ENCODE measurements at places on chromosomes 6 and 20.

- no peak for DNase-seq
- no peak overlapping the region for H3K27ac ChIP-seq
- H3K36me3 ChIP-seq, result peaks cover 87% of the 10 kb centered on the region
Measured at GRCh38 chr6:137877606-137878005, 10.5 kb downstream of the TNFAIP3 start.

- H3K27me3 ChIP-seq, result peaks cover 15% of the 10 kb centered on the region
- H3K4me3 ChIP-seq, result no peak overlapping the region
- no peaks in the 10 kb centered on the region for H3K4me1 ChIP-seq
- no peak for DNase-seq
- no peak overlapping the region for H3K27ac ChIP-seq
- no peaks in the 10 kb centered on the region for H3K36me3 ChIP-seq
Measured at GRCh38 chr6:29982097-29982496, 39.8 kb downstream of the HLA-A start.

DNA sequence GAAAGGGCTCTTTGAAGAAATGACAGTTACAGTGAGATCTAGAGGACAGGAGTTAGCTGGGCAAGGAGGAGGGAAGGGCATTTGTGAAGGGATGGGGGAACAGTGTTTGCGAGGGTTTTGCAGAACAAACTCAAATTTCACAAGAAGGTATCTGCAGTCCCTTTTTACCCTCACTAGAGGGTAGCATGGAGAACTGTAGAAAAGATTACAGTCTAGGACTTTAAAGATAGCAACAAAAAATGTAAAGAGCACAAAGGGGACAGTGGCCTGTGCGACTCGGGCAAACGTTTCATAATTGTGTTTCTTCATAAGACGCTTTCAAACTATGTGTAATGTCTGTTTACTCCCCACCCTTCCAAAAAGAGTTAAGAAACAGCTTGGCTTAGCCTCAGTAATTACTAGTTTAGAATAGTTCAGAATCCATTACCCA is 21.2 kb upstream of the ASXL1 start:
- no peaks in the 10 kb centered on the region for H3K36me3 ChIP-seq
- H3K4me3 ChIP-seq, result no peak overlapping the region
- H3K4me1 ChIP-seq, result peaks cover 16% of the 10 kb centered on the region
- H3K27me3 ChIP-seq, result no peaks in the 10 kb centered on the region
- DNase-seq, result no peak
- H3K27ac ChIP-seq, result no peak overlapping the region

DNA sequence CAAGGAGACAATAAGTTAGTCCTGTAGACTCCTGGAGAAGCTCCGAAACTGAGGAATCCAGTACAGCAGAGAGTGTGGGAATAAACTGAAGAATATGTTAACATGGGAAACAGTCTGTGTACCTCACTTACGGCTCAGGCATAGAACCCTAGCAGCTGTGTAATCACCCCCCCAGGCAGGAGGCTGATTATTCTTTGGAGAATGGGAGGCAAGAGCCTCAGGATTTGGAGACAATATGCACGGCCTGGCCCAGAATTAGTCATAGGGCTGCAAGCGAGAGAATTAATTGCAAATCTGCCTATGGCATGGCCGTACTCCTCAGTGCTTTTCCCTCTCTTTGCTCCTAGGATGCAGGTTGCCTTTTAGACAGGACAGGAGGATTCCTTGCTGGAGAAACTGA is 27.5 kb upstream of the FYN start:
- no peak overlapping the region for H3K27ac ChIP-seq
- no peaks in the 10 kb centered on the region for H3K4me1 ChIP-seq
- no peaks in the 10 kb centered on the region for H3K27me3 ChIP-seq
- no peak overlapping the region for H3K4me3 ChIP-seq
- no peaks in the 10 kb centered on the region for H3K36me3 ChIP-seq

GRCh38 chr6:88633782-88634181 is 329.6 kb downstream of the RNGTT start:
- no peak overlapping the region for H3K27ac ChIP-seq
- no peaks in the 10 kb centered on the region for H3K27me3 ChIP-seq
- H3K36me3 ChIP-seq, result no peaks in the 10 kb centered on the region
- H3K4me3 ChIP-seq, result no peak overlapping the region

GRCh38 chr6:30885481-30885998 is 1.2 kb downstream of the DDR1 start:
- H3K4me3 ChIP-seq, result peak overlapping the region; percentile 89
- peaks cover under 1% of the 10 kb centered on the region for H3K36me3 ChIP-seq
- DNase-seq, result no peak
- H3K27me3 ChIP-seq, result no peaks in the 10 kb centered on the region

DNA sequence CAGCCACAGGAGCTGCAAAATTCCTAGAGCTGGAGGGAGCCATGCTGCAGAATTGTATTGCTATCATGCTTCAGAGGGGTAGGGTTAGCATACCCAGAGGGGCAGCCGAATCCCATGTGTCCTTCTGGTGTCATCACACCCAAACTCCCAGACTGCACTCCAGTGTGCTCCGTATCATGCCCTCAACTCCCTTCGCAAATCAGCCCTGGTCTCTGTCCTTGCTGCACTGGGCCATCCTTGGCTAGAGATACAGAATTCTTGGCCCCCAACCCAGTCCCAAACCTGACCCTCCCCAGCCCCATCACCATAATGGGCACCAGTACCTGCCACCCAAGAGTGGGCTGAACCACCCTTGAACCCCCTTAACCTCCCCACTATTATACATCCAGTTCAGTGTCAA is 138.3 kb downstream of the ANKRD60 start:
- H3K4me1 ChIP-seq, result no peaks in the 10 kb centered on the region
- H3K36me3 ChIP-seq, result no peaks in the 10 kb centered on the region
- DNase-seq, result no peak
- H3K27ac ChIP-seq, result no peak overlapping the region
- no peak overlapping the region for H3K4me3 ChIP-seq
- H3K27me3 ChIP-seq, result peaks cover 15% of the 10 kb centered on the region

GRCh38 chr20:47454298-47455132 is 47.2 kb upstream of the NCOA3 start:
- H3K4me3 ChIP-seq, result no peak overlapping the region
- peaks cover 16% of the 10 kb centered on the region for H3K4me1 ChIP-seq
- peak overlapping the region; percentile 79 for H3K27ac ChIP-seq
- DNase-seq, result no peak
- H3K27me3 ChIP-seq, result no peaks in the 10 kb centered on the region

GRCh38 chr20:6122873-6123648 is at the start of gene FERMT1:
TSS of gene FERMT1 (minus strand) at chr20:6123030. CDS start at chr20:6119554, 3,476 bp downstream.
- H3K27me3 ChIP-seq, result no peaks in the 10 kb centered on the region
- peak within 1 kb of the TSS; percentile 85 for H3K27ac ChIP-seq
- peaks cover 47% of the 10 kb centered on the region for H3K4me1 ChIP-seq
- peak within 1 kb of the TSS; percentile 80 for H3K4me3 ChIP-seq

DNA sequence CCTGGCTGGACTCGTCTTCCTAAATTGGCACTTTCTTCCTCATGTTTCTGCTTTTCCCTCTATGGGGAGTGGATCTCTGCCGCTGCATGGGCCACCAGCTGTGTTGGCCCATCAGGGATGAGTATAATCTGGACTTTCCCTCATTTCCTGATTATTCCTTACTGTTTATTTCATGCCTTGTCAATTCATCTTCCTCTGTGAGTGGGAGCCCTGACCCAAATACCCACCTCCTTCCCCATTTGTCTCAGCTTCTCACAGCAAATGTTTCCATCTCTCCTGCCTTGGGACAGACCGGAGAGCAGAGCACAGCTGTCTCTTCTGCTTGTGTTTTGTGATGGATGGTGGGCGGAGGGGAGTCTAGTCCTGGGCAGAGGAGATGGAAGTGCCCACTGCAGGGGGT is 212.7 kb downstream of the UST start:
- peaks cover 8% of the 10 kb centered on the region for H3K36me3 ChIP-seq
- H3K4me3 ChIP-seq, result no peak overlapping the region
- H3K27ac ChIP-seq, result no peak overlapping the region

GRCh38 chr6:18389479-18389878 is 2.3 kb downstream of the RNF144B start:
- peak overlapping the region; percentile 83 for H3K27ac ChIP-seq
- peak overlapping the region; percentile 63 for H3K4me3 ChIP-seq
- H3K4me1 ChIP-seq, result peaks cover 23% of the 10 kb centered on the region
- no peaks in the 10 kb centered on the region for H3K27me3 ChIP-seq
- DNase-seq, result no peak
- no peaks in the 10 kb centered on the region for H3K36me3 ChIP-seq

DNA sequence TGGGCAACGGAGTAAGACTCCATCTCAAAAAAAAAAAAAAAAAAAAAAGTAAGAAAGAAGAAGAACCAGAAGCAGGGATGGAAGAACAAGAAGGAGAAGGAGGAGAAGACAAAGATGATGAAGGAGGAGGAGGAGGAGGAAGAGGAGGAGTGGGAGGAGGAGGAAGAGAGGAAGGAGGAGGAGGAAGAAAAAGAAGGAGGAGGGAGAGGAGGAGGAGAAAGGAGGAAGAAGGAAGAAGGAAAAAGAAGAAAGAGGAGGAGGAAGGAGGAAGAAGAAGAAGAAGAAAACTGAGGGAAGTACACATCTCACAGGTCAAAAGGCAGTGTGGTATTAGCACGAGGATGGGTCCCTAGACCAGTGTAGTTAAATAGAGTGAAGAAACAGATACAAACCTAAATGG is 65.1 kb upstream of the SCAF8 start:
- DNase-seq, result no peak
- H3K27me3 ChIP-seq, result no peaks in the 10 kb centered on the region
- no peaks in the 10 kb centered on the region for H3K4me1 ChIP-seq
- H3K4me3 ChIP-seq, result no peak overlapping the region

GRCh38 chr6:52365866-52366540 is 4.1 kb downstream of the PAQR8 start:
- H3K4me3 ChIP-seq, result no peak overlapping the region
- H3K36me3 ChIP-seq, result no peaks in the 10 kb centered on the region
- no peak for DNase-seq
- H3K27ac ChIP-seq, result no peak overlapping the region

- no peak for DNase-seq
- no peak overlapping the region for H3K4me3 ChIP-seq
- no peaks in the 10 kb centered on the region for H3K36me3 ChIP-seq
- no peaks in the 10 kb centered on the region for H3K4me1 ChIP-seq
- H3K27me3 ChIP-seq, result no peaks in the 10 kb centered on the region
Measured at GRCh38 chr6:124163676-124164075, 360.0 kb downstream of the NKAIN2 start.

- H3K36me3 ChIP-seq, result no peaks in the 10 kb centered on the region
- no peaks in the 10 kb centered on the region for H3K27me3 ChIP-seq
- no peak overlapping the region for H3K4me3 ChIP-seq
- H3K27ac ChIP-seq, result no peak overlapping the region
- no peaks in the 10 kb centered on the region for H3K4me1 ChIP-seq
- DNase-seq, result no peak
Measured at GRCh38 chr6:62626661-62627060, 340.6 kb upstream of the KHDRBS2 start.

DNA sequence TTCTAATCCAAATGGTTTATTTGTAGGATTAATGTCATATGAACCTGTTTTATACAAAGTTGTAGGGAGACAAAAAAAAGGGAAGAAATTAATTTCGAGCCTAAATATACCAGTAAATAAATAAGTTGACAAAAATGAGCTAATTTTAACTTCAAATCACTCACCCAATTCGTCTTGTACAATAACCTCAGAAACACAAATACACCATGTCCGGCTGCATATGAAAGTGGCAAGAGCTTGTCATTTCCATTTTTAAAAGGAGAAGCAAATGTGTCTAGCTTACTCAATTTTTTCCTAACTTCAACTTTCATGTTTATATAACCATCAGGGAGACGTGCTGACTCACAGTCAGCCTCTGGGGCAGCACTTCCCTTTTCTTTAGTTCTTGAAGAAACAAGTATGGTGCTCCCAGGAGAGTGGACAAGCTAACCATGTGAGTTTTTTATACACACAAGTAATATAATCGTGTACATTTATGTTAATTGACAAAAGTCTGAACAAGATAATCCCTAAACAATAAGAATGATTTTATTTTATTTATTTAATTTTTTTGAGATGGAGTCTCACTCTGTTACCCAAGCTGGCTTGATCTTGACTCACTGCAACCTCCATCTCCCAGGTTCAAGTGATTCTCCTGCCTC is 55.5 kb upstream of the SGK1 start:
- H3K27ac ChIP-seq, result peak overlapping the region; percentile 6
- H3K27me3 ChIP-seq, result no peaks in the 10 kb centered on the region
- H3K4me1 ChIP-seq, result peaks cover 25% of the 10 kb centered on the region

DNA sequence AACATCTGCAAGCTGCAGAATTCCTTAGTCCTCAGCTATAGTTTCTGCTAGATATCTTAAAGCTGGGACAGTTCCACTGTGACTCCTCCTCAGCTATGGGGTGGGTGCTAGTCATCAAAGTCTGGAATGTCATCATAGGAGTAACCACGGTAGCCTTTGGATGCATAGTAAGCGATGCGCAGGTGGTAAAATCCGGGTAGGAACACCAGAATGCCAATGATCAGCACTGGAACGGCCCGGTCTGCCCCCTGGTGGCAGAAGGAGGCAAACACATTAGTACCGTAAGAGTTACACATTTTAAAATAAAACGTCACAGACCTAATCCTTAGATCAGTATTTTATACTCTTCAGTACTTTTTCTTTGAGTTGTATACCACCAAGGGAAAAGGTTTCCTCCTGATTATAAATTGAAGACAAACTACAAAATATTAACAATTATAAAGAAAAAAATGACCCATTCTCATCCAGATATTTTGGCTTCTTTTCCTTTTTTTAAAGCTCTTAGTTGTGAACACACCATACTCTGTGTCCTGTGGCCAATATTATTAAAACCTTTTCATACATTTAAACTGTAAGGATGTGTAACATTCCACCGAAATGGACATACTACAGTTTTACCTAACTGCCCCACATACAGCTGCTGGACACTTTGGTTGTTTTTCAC is 18.9 kb downstream of the PCNA start:
- no peak overlapping the region for H3K27ac ChIP-seq
- no peaks in the 10 kb centered on the region for H3K4me1 ChIP-seq
- no peaks in the 10 kb centered on the region for H3K36me3 ChIP-seq
- no peaks in the 10 kb centered on the region for H3K27me3 ChIP-seq
- no peak overlapping the region for H3K4me3 ChIP-seq
- no peak for DNase-seq

GRCh38 chr20:32945710-32946221 is 58.5 kb downstream of the SUN5 start:
- H3K27ac ChIP-seq, result no peak overlapping the region
- no peaks in the 10 kb centered on the region for H3K36me3 ChIP-seq
- no peak overlapping the region for H3K4me3 ChIP-seq
- H3K4me1 ChIP-seq, result no peaks in the 10 kb centered on the region
- no peak for DNase-seq

GRCh38 chr6:11230158-11231107 is 2.0 kb downstream of the NEDD9 start:
- H3K27me3 ChIP-seq, result no peaks in the 10 kb centered on the region
- peaks cover 36% of the 10 kb centered on the region for H3K4me1 ChIP-seq
- peak overlapping the region; percentile 78 for H3K27ac ChIP-seq
- H3K36me3 ChIP-seq, result no peaks in the 10 kb centered on the region

DNA sequence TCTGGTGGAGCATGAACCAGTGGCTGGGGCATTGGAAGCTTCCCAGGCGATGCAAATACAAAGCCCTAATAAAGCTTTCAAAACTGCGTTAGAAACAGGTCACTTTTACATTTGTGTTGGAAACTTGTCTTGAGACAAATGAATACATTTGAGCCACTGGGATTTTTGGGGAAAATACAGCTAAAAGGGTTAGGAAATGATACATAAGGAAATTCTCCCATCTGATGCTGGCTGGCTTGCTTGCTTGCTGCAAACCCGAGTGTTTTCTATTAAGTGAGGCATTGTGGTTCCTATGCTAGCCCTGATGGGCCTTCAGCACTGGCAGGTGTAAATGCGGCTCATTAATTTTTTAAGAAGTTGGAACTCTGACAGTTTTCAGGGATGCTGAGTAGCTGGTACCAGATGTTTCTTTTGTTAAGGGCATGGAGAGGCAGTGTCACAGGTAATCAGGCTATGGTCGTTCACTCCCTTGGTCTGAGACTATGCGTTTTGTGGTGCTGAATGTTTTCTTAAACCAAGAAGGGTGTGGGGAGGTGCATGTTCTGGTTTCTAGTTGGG is 35.2 kb downstream of the RREB1 start:
- peaks cover 52% of the 10 kb centered on the region for H3K4me1 ChIP-seq
- H3K27ac ChIP-seq, result peak overlapping the region; percentile 15
- no peaks in the 10 kb centered on the region for H3K27me3 ChIP-seq
- DNase-seq, result no peak
- no peak overlapping the region for H3K4me3 ChIP-seq
- no peaks in the 10 kb centered on the region for H3K36me3 ChIP-seq

Measured in esophagus squamous epithelium (tissue), 5 donors.